ENCODE measurements at places on chromosomes 4 and X. TPM values are rescaled to one million over a fixed set of nuclear protein-coding genes. Genes with fewer than 3 reads are reported as not detected.

- no peak for DNase-seq
Measured at GRCh38 chr4:110364911-110365520, 110.9 kb upstream of the ENPEP start.

Gene MAGEA1
- total RNA-seq: not detected

DNA sequence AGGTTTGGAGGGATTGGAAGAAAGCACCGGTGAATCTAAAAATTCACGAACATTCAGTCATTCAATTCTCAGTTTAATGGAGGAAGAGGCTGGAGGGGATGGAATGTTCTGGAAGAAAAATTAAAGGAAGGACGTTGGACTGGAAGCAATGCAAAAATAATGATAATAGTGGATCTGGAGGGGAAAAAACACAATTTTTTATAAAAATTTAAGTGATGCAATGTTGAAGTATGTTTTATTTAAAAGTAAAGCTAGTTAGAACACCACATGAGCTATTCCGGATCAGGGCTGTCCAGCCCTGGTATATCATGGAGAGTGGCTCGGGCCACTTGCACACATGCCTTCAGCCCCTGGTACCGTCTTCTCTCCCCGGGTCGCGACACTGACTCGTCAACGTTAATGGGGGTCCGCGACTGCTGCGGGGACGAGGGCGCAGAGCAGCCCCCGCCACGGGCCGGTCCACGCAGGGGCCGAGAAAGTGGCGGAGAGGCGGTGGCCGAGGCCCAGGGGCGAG is 204.6 kb downstream of the TENM3 start:
- no peak for DNase-seq

Gene VEGFD
- not detected for total RNA-seq
